A172 (cell line): ENCODE measurements at places on chromosomes 6 and 20.

- DNase-seq, result no peak
These were observed 217.3 kb upstream of the SULF2 start for GRCh38 chr20:48002517-48002970.

DNA sequence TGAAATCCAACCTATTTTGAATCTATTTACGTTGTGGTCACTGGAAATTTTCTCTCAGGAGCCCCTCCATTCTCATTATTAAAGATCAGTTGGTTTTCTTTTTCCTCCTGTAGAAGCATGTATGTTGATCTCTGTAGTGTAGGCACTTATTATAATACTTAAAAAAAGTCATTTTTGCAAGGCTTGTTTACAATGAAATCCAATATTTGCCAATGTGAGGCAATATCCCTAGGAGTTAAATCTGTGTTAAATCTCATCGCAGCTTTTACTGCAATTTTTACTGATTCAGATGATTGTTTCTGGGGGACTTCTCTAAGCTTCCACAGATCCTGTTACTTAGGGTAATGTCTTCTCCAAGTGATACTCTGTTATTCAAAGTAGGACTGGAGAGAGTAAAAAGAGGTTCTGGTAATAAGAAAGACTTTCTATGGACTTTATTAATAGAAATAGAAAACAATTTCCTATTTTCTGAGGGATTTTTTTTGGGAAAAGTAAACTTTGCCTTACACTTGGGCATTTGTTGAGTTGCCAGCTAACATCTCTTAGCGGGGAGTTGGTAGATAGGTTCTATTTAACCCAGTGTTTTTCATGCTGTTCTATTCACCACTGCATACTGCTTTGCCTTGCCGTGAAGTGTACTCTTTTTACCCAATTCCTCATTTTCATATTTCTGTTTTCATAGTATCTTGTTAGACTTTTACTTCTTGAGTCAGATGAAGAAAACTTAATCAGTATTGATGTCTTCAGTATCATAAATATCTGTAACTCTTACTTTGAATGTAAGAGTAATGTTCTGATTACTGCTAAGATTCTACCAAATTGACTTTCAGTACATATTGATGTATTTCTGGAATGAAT lies 48.6 kb downstream of the CDKAL1 start:
- no peak for DNase-seq

DNA sequence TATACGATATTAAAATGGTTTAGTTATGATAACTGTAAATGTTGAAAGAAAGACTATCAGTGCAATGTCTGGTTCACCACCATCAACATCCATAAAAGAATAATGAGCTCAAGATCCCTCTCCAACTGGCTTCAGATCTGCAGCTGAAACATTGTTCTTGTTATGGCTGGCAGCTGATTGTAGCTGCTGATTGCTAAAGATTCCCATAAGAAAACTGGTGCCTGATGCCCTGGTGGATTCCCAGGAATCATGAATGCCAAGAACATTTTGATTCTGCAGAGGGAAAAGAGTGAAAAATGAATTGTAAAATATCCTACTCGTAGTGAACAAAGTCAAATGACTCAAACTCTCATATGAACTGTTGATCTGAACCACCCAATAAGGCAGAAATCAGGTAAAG lies 1160.2 kb downstream of the EPHA7 start:
- DNase-seq, result no peak

DNA sequence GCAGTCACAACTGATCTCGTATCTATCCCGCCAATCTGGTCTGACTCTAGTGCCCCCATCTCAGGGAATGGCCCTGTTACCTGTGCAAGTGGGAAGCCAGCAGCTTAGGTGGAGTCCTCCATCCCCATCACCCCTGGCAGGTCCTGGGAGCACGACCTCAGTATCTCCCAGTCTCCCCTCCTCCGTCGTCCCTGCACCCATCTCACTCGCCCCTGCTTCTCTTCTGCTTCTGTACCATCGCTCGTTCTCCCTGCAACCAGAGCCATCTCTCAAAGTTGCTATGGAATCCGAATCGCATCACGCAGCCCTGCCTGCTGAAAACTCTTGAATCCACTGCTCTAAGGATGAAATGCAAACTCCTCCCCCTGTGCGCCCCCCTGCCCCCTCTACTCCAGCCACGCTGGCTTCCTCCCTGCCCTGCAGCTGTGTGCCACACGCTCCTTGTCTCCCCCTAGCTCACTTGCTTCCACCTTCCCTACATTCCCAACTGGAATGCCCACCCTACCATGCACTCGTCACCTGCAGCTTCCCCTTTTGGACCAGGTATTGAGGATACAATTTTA lies 64.0 kb upstream of the PTGIS start:
- no peak for DNase-seq

- DNase-seq, result no peak
These were observed 29.1 kb downstream of the HECA start for GRCh38 chr6:139164001-139164400.

GRCh38 chr20:54221996-54222890 lies 14.4 kb downstream of the PFDN4 start:
- DNase-seq, result no peak

- DNase-seq, result no peak
These were observed 19.5 kb downstream of the BPIFA2 start for GRCh38 chr20:33187491-33187890.

DNA sequence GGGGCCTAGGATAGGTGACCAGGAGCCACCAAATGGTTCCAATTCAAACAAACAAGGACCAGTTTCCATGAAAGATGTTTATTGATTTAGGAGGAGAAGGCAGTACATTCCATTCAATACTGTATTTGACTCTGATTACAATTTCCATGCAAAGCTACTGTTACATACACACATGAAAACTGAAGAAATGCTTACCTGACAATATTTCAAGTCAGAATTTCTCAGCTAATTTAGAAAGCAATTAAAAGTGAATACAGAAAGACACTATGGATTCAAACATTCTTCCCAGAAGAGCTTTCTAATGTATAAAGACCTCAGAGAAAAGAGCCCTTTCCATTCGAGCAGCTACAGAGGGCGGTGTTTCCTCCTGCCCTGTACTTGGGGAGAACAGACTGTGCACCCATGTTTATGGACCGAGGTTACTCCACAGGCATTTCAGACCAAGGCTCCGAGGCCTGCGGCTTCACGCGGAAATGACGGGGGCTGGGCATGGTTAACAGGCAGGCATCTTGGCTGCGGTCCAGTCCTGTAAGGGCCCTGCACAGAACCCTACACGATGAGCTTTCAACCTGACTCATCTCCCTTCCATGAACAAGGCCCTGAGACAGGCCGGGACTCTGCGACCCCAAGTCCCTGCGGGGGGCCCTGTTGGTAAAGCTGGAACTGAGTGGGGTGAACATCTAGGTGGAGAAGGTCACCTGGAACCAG lies 25.7 kb upstream of the TCFL5 start:
- peak; percentile 73 for DNase-seq

DNA sequence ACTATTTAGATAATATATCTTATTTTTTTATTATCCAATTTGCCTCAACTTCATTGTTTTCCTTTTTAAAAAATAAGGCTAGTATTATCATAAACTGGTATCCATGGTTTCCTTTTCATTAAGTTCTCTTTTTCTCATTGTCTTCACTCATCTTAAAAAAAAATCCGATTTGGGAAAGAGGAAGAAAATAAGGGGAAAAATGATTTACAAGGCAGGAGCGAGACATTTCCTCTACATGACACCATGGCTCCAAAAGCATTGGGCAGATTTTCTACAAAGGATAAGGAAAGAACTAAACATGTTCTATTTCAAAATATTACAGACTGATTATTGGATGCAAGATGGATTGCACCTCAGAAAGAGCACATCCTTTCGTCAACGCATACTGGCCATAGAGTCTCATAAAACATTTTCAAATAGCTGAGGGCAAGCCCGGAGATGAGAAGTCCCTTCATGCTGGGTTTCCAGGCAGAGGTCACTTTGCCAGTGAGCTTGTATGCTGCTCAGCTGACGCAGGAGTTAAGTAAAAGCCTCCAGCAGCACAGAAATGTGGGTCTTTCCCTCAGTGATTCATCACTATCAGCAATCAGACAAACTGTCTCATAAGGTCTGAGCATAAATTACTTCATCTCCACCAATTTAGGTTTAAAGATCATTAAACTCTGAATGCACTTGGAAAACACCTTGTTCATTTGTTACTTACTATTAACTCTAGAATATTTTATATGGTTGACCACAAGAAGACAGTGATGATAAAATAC lies 129.0 kb upstream of the TNFAIP3 start:
- peak; percentile 74 for DNase-seq

GRCh38 chr6:52143551-52143950 lies 42.6 kb upstream of the IL17A start:
- no peak for DNase-seq

- DNase-seq, result no peak
These were observed at the start of gene PPP1R14C for GRCh38 chr6:150142670-150143515. PPP1R14C (plus strand) TSS chr6:150143044; CDS start chr6:150143193, 149 bp downstream.

- peak; percentile 93 for DNase-seq
These were observed 14.7 kb downstream of the FKBP1A start for GRCh38 chr20:1377984-1378734.

GRCh38 chr20:19973961-19974629 lies 43.1 kb upstream of the NAA20 start:
- peak; percentile 44 for DNase-seq

- no peak for DNase-seq
These were observed 8.2 kb downstream of the NPEPL1 start for GRCh38 chr20:58700823-58701222.

DNA sequence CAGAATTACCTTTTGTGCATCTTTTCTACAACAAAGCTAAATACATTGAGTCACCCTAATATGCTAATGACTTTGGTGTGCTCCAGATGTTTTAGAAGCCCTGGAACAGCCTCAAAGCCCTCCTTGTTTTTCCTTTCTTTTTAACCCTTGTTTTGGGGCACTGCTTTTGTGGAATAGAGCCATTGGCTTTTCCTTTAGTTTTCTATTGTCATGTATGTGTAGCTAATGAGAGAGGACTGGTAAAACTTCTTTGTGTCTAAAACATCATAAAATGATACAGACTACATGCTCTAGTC lies 158.8 kb downstream of the JARID2 start:
- no peak for DNase-seq

- DNase-seq, result no peak
These were observed 29.7 kb upstream of the TMEM217 start for GRCh38 chr6:37287519-37288157.

GRCh38 chr6:91328241-91328640 lies 741.4 kb upstream of the MAP3K7 start:
- DNase-seq, result no peak

DNA sequence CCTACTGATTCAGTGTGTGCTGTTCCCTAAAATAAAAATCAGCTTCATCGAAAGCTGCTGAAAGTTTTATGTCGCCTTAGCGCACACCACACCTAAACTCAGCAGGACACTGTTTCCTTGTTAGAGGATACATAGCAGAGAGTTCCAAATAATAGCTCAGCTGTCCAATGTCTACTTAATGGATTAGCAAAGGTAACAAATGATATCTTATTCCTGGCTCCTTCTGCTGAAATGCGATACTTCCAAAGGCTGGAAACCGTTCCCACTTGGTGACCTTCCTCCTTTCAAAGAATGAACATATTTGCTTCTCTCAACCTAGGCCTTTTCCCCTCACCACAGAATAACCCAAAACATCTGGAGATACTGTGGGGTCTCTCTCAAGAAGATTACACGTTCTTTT lies 189.5 kb upstream of the GMDS start:
- no peak for DNase-seq

- no peak for DNase-seq
These were observed 89.9 kb upstream of the MYLIP start for GRCh38 chr6:16038938-16039337.

DNA sequence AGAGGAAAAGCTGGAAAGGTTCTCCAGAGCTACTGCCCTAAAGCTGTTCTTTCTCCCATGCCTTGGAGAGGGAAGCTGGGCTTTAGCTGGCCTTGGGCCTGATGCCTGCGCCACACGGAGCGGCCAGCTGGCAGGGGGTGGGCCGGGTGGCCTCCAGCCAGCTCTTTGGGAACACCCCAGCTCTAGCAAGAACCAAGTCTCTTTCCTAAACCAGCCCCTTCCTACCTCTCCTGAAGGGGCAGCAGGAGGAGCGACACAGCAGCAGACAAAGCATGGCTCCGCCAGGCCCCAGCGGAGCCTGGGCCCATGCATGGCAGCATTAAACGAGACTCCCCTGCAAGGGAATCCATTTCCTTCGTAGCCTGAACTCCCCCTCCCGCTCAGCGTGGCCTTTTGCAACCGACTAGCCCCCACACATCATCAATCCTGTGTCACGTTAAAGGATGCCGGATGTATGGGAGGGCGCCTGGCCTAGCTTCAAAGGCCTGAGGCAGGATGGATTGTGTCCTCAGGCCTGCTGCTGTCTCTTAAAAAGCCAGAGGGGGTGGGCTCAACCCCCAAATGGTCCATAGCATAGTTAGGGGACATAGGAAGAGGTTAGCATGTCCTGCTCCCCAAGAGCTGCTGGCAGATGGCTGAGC lies 14.0 kb downstream of the MRPS18A start:
- no peak for DNase-seq

DNA sequence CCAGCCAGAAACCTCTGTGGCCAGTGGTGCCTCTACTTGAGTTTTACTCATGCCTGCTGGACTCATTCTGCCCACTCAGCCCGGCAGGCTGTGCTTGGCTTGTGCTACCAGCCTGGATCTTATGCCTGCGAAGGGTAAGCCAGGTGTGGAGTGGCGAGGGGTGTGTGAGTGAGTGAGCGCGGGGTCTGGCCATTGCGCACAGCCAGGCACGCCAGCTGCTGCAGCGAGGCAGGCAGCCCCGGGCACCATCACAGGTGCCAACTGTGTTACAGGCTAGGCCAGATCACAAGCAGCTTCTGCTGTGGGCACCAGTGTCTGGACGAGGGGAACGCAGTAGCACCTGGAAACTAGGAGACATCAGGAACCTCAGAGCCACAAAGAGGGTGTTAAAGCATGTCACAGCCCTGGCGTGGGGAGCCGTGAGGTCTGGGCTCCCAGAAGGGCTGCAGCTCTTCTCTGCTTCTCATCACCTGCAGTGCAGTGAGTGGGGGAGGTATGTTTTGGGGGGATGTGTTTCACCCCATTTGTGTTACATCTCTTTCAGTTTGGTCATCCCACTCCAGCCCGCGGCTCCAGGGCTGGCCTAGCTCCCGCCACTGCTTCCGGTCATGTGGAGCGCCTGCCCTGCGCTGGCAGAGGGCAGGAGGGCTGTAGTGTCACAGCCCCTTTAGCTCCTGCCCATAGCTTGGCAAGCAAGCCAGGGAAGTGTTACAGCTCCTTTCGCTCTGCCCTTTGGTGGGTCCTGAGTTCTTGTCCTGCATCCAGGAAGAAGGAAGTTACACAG lies 379.7 kb upstream of the IMPG1 start:
- DNase-seq, result no peak

DNA sequence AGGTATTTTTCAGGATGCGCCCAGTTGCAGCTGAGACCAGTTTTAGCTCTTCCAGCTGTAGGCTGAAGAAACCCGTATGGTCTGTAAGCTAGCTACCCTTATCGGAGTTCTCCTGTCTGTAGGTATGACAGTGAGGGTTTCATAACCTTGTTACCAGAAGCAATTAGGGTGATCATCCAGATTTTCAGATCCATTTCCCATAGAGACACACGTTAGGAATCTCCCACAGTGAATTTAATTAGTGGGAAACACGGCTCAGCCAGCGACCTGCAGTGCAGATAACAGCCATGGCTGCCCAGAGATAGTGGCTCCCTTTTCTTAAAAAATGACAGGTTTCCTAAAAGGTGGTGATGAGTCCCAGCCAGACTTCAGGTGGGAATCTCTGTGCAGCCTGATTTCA lies 111.1 kb downstream of the BTBD3 start:
- DNase-seq, result no peak

GRCh38 chr6:118917546-118918328 lies 17.2 kb downstream of the MCM9 start:
- no peak for DNase-seq

- DNase-seq, result no peak
These were observed 39.2 kb downstream of the FAM50B start for GRCh38 chr6:3888153-3888957.
